ENCODE measurements at places on chromosomes 6 and 20. TPM values are rescaled to one million over a fixed set of nuclear protein-coding genes. Genes with fewer than 3 reads are reported as not detected.

Gene C6orf58
- not detected for total RNA-seq

Gene EPPIN
- not detected for total RNA-seq

Gene TUBB1
- total RNA-seq = not detected

Gene BPIFA1
- not detected for total RNA-seq

Gene SLC32A1
- total RNA-seq = not detected

DNA sequence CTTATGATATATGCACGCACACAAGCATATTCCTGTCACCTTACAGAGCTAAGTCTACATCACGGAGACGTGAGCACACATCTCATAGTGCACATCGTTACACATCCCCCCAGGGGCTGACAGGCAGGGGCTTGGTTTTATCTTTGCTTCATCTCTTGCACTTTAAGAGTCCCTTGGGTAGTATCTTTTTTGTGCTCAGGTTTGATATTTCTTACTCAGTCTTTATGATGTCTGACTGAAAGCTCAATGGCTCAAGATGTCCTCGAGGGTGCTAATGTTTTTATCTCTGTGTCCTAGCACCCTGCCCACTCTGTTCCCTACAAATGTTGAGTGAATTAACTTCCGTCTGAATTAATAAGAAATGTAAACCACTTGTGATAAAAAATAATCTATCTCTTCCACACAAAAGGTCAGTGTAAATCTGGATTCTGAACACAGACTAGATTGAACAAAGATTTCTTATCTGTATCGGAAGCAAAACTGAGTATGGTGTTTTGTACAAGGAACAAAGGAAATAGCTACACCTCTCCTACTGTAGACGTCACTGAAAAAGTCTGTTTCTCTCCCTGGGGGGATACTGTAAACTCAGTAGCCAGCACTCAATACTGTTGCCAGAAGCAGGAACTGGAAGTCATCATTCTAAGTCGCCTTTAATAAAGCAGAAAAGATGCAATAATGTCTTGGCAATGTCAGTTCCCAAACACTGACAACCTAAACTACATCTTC lies 195.1 kb downstream of the PRKN start:
- no peak for DNase-seq

DNA sequence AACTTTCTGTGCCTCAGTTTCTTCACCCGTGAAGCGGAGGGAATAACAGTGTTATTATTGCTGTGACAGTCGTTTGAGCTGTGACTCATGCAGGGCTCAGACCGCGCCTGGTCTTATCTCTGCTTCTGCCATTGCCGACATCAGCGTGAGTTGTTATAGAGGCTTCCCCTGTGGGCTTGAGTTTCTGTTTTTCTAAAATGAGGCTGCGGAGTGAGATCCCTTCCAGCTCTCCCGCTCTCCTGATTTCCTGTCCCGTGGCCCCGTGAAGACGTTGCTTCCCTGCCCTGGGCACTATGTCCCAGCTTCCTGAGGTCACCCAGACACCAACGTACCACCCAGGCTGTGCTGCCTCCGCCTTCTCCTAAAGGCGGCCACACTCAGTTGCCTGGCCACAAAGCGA lies 278.5 kb downstream of the BMP7 start:
- DNase-seq = no peak

DNA sequence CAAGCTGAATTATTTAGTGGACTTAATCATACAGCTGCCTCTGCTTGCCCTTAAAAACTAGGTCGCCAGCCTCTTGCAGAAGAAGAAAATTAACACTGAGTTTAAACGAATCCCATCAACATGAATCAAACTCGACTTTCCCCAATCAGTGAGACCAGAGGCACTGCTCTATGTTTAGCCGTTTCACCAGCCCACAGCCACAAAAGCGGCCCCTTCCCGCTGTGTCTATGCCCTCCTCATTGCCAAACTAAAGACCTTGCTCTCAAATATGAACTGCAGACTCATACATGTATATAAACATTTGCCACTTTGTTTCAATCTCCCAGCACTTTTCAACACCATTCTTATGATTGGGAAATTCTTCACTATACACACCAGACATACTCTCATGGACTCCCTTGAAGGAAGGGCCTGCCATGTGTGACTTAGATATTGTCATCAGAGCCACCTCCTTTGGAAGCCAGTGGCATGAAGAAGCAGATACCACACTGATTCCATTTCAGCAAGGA lies 105.8 kb upstream of the ADGRF1 start:
- DNase-seq = no peak

- no peak for DNase-seq
These were observed 7.0 kb upstream of the ZKSCAN8 start for GRCh38 chr6:28134716-28135115.

- no peak for DNase-seq
These were observed 77.6 kb downstream of the MLIP start for GRCh38 chr6:54188846-54189245.

GRCh38 chr20:41889126-41889843 lies 271.1 kb upstream of the CHD6 start:
- DNase-seq = no peak

DNA sequence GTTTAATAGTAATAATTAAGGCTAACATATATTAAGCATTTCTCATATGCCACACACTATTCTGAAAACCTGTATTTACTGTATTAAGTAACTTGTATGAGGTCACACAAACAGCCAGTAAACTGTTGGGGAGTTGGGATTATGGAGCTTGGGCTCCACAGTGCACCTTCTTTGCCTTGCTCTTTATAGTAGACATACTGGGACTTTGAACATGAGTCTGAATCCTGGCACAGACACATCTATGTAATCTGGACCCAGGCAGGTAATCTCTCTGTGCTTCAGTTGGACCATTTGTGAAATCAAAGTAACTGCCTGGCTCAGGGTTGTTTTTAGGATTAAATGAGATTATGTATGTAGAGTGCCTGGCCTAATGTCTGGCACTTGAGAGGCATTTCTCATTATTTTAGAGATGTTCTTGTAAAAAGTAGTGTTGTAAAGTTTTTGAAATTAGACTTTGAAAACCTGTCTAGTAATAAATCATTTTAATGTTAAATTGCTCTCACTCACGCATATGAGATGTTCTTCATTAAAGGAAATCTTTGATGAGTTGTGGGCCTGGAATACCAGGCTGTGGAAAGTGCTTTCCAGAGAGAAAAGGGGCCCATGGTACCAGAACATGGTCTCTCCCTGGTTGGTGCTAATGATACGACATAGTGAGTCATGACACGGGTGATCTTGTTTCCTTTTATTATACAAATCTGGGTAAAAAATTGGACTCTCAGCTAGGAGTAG lies 34.3 kb downstream of the LRRC1 start:
- no peak for DNase-seq

- no peak for DNase-seq
These were observed 700.5 kb downstream of the KHDRBS2 start for GRCh38 chr6:61585504-61585903.

GRCh38 chr6:49849213-49849907 lies 17.0 kb downstream of the CRISP1 start:
- no peak for DNase-seq

DNA sequence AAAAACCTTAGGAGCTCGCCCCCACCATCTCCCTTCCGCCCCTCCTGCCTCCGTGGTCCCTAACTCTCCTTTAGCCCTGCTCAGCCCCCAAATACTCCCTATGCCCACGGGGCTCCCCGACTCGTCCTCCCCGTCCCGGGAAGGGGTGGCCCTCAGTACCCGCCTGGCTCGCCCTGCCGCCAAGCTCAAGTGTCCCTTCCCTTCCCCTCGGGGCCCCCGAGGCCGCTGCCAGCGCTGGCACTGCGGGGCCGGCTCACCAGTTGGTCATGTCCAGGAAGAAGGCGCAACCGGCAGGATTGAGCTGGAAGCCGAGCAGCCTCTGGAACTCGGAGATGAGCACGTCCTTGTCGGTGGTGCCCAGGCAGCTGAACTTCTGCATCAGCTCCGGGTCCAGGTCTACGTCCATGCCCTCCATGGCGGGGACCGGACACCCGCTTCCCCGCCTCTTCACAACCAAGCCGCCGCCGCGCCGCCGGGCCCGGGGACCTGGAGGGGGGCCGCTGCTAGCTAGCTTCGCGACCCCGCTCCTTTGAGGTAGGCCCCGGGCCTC lies 303 bp downstream of the ILRUN start:
- DNase-seq = no peak

GRCh38 chr20:58421497-58421850 lies 32.4 kb downstream of the VAPB start:
- no peak for DNase-seq

- no peak for DNase-seq
These were observed 36.9 kb upstream of the AVP start for GRCh38 chr20:3121271-3121911.

All from colonic mucosa (tissue), 4 donors.